ENCODE measurements at places on chromosomes 7 and 10.

- no peak for DNase-seq
These were observed 69.0 kb downstream of the TCF7L2 start for GRCh38 chr10:113019096-113019495.

- no peak for DNase-seq
These were observed 89.7 kb downstream of the GALNT11 start for GRCh38 chr7:152115021-152115718.

GRCh38 chr7:121689749-121690148, 183.2 kb upstream of the PTPRZ1 start:
- no peak for DNase-seq

DNA sequence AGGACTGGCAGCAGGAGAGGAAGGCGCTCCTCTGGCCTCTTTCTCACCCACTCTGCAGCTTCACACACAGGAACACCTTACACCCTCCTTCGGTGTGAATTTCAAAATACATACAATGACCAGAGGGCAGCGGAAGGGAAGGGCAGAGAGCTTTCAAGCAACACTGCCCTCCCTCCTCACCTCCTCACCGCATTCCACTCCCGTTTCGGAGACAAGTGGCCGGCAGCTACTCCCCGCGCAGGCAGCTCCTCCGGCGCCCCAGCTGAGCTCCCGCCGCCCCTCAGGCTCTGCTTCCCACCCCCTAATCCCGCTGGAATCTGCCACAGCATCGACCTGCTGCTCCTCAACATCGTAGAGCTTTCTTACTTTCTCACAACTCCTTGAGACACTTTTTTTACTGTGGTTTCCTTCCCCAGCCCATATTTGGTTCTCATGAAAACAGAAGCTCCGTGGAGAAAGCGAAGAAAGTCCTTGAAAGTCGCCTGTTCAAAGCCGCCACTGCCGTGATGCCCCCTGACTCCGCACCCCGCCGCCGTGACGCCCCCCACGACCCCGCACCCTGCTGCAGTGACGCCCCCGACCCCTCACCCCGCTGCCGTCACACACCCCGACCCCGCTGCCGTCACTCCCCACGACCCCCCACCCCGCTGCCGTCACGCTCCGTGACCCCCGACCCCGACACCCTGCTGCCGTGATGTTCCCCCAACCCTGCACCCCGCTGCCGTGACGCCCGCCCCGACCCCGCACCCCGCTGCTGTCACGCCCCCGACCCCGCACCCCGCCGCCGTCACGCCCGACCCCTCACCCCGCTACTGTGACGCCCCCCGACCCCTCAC, 14.6 kb upstream of the GPER1 start:
- no peak for DNase-seq

GRCh38 chr7:66503036-66503370, 125.7 kb upstream of the KCTD7 start:
- no peak for DNase-seq

Measured in NCI-H1436 treated with DMSO at 0.1 percent for 48 hours (cell line).